ENCODE measurements at places on chromosomes 5 and 9. TPM values are rescaled to one million over a fixed set of nuclear protein-coding genes. Genes with fewer than 3 reads are reported as not detected.

DNA sequence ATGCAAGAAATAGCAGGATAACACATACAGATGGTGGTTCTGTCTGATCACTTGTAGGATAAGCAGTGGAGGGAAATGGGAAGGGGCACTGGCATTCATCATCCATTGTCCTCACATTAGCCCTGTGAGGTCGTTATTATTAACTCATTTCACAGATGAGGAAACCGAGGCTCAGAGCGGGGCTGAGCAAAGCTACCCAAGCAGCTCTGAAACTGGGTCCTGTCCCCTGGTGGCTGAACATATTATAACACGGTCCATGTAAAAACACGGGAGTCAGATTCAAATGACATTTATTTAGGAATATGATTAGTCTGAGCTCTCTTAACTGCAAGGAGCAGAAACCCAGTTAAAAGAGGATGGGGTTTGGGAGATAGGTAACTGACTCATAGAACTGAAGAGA lies 43.1 kb downstream of the HRH2 start:
- no peaks in the 10 kb centered on the region for H3K27me3 ChIP-seq
- no peaks in the 10 kb centered on the region for H3K4me1 ChIP-seq
- no peaks in the 10 kb centered on the region for H3K36me3 ChIP-seq
- no peak overlapping the region for H3K27ac ChIP-seq
- no peak for DNase-seq
- H3K4me3 ChIP-seq: no peak overlapping the region

- H3K36me3 ChIP-seq: no peaks in the 10 kb centered on the region
- no peaks in the 10 kb centered on the region for H3K4me1 ChIP-seq
- H3K27me3 ChIP-seq: no peaks in the 10 kb centered on the region
Observed at GRCh38 chr5:765948-766631, 18.4 kb downstream of the ZDHHC11B start.

The C9orf50 gene
- not detected for total RNA-seq

GRCh38 chr5:6545770-6546690 lies 86.8 kb downstream of the NSUN2 start:
- H3K4me3 ChIP-seq: peak overlapping the region; percentile 34
- DNase-seq: peak; percentile 47
- no peaks in the 10 kb centered on the region for H3K36me3 ChIP-seq
- H3K27ac ChIP-seq: peak overlapping the region; percentile 80
- H3K27me3 ChIP-seq: no peaks in the 10 kb centered on the region

DNA sequence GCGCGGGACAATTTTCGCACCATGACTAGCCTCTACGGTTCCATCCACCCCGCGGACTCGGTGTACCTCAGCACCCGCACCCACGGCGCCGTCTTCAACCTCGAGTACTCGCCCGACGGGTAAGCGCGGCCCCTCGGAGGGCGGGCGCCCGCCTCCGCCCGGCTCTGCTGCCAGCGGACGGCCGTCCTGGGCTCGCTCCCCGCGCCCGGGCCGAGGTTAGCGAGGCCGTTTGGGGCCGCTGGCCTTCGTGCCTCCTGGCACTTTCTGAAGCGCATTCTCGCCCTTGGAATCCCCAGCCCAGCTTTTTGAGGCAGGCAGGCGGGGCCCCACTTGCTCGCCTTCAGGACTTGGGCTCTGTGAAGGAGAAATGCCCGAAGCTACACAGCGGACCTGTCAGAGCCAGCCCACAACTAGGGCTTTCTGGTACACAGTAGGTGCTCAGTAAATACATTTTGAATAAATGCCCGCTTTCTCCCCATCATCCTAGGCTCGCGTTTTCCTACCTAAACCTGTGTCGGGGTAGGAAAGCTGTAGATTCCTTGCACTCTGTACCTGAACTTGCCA lies 772 bp downstream of the DCAF10 start:
- peaks cover 32% of the 10 kb centered on the region for H3K4me1 ChIP-seq

The SLC45A2 gene
- total RNA-seq: not detected

- no peak overlapping the region for H3K27ac ChIP-seq
- H3K36me3 ChIP-seq: no peaks in the 10 kb centered on the region
- no peaks in the 10 kb centered on the region for H3K27me3 ChIP-seq
- no peak for DNase-seq
- no peak overlapping the region for H3K4me3 ChIP-seq
- no peaks in the 10 kb centered on the region for H3K4me1 ChIP-seq
Observed at GRCh38 chr5:130526708-130527107, 622.4 kb downstream of the CHSY3 start.

Data from gastrocnemius medialis (tissue), 4 donors.